ENCODE measurements at places on chromosomes 16 and 17.

DNA sequence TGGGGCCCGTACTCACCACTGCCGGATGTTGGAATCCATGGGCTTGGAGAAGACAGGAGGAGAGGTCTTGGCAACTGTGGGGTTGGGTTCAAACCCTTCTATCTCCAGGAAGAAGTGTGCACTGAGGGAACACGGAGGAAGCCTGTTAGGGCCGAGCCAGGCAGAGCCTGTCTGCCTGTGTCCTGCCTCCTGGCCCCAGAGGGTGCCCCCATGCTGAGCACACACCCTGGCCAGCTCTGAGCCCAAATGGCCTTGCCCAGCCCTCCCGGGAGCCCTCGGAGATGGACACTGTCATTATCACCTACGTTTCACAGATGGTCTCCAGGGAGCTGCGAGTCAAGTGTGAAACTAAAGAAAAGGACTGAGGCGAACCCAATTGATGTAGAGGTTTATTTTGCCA lies 12.5 kb downstream of the TRPV3 start:
- no peak for DNase-seq

DNA sequence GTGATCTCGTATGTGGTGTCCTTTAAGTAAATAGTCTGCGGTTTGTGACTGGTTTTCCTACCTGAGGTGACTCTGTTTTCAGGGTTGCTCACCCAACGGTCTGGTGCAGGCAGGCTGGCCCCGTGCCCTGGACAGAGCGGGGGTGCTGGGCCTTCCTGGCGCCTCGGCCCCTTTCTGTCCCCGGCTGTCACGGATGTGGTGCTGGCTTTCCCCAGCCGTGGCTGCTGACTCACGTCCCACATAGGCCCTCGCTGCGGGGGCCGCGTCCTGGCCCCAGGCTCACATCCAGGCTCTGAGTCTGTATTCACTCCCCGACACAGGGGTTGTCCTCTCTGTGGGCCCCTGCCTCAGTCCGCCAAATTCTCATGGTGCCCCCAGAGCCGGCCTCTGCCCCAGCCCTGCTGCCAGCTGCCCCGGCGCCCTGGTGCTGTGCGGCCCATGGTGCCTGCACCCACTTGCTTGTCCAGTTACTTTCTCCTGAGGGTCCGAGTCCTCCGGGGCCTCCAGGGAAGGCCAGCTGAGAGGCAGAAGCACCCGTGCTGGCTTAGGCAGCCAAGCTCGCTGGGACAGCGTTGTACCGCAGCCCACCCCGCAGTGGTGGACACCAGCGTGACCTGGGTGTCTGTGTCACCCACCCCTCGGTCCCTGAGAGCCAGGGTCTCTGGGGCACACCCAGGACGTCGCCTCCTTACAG lies 5.9 kb downstream of the CHMP6 start:
- no peak for DNase-seq

GRCh38 chr16:88405216-88406060 lies 22.7 kb downstream of the ZNF469 start:
- DNase-seq: no peak

DNA sequence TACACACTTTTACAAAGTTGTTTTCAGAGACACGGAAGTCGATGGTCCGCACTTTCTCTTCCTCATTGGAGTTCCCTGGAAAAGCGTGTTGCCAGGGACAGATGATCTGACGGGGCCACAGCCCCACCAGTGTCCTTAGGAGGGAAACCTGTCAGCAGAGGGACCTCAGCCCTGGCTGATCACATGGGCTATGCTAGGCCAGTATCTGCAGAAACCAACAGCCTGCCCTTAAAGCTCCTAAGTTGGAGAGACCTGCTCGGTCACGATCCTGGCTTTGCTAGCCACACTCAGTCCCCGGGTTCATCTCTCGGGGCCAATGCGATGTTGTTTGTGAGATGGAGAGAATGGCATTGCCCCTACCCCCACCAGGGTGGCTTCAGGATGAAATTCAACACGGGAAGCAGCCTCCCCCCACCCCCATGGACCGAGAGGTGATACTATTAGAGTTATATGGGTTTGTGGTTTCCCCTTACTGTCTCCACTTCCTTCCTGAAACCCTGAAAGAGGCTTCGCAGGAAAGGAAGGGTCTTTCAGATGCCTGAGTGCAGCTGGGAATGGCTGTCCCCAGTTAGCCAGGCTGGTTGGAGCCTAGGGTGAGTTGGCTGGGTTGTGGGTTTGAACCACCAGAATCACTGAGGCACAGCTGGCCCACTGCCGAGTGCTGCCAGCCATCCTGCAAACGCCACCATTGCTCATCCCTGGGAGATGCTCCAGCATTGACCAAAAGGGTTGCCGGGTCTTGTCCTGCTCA lies 16.6 kb downstream of the RMI2 start:
- DNase-seq: no peak

GRCh38 chr17:40616592-40616991 lies 31.0 kb downstream of the SMARCE1 start:
- no peak for DNase-seq

- DNase-seq: no peak
Observed at GRCh38 chr17:56109836-56110235, 43.4 kb upstream of the ANKFN1 start.

GRCh38 chr16:2969545-2970521 lies 685 bp downstream of the PAQR4 start:
- peak; percentile 61 for DNase-seq

DNA sequence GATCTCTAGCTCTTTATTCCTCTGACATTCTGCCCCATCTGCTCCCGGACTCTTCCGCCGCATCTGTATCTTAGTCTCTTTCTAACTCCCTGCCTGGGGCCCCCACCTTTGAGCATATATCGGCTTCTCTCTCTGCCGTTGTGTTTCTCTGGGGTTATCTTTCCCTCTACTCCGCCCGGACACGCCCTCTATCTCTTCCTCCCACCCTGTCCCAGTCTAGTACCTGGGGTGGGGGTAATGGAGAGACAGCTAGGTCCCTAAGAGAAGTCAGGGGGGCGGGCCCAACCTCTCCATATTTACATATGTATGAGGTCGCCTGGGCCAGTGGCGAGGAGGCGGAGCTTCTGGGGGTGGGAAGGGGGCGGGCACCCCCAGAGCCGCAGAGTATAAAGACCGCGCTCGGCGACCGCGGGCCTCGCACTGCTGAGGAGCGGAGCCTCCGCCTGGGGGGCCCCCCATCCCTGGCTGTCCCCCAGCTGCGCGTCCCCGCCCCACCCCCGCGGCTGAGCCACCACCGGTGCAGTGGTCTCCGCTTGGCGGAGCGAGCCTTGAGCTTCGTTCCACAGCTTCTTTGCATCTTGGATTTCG lies at the start of gene ATP1B2:
TSS of gene ATP1B2 (plus strand) at position 418 of the 588 bp plus-strand sequence. CDS start 593 bp downstream, outside the sequence.
- DNase-seq: peak; percentile 51

DNA sequence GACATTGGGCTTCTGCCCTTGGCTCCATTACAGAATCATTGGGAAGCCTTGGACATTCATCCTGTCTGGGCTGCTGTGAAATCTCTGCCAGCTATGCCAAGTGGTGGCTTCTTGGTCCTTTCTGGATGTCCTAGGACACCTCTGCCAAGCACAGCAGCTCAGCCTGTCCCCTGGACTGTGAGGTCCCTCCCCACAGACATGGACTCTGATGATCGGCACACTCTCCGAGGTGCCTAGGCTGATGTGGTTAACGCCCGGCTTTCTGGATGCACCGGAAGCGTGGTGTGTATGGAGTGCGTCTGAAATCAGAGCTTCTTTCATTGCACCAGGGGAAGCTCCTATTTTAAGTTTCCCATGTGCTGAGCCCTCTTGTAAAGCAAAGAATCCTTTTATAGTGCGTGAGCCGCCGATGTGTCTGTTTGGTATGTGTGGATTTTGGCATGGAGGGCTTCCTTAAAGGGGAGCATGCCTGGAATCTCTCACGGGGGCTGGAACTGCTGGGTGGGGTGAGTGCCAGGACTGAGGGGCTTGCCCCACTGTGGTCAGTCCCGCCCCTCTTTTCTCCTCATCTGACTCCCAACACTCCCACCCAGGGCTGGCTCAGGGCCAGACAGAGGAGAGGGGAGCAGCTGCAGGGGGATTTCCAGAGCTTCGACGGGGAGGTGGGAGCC lies 7.0 kb upstream of the ARHGAP23 start:
- DNase-seq: peak; percentile 71
